PC-9 (cell line): ENCODE measurements at places on chromosomes 2 and 18. TPM values are rescaled to one million over a fixed set of nuclear protein-coding genes. Genes with fewer than 3 reads are reported as not detected.

Gene AFF3
- total RNA-seq: not detected in 2 replicates

- DNase-seq: no peak
Observed at GRCh38 chr2:164000176-164000575, 264.4 kb upstream of the FIGN start.

DNA sequence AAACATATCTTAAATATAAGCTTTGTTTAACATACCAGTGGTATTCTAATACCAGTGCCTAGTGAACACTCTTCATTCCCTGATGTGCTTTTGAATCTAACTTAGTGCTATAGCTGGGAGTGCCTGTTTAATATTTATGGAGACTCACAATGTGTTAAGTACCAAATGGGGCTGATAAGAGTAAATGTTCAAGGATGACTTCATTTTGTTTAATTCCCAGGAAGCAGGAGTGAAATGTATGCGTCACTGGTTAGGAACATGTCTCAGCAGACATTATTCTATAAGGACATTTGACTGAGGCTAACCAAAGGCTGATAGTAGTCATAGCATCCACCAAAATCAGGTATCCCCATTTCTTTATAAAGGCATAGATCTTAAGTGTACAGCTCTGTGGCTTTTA is 31.7 kb upstream of the LINC00305 start:
- no peak for DNase-seq

GRCh38 chr18:25123438-25124232 is 228.3 kb downstream of the ZNF521 start:
- no peak for DNase-seq

Gene SATB2
- total RNA-seq: 7.3 and 7.8 TPM in 2 replicates

Gene SIX3
- 1.4 TPM in 2 replicates for total RNA-seq

GRCh38 chr18:59268721-59269562 is 4.3 kb downstream of the RAX start:
- no peak for DNase-seq

GRCh38 chr2:224546926-224547325 is 38.2 kb downstream of the CUL3 start:
- DNase-seq: no peak

DNA sequence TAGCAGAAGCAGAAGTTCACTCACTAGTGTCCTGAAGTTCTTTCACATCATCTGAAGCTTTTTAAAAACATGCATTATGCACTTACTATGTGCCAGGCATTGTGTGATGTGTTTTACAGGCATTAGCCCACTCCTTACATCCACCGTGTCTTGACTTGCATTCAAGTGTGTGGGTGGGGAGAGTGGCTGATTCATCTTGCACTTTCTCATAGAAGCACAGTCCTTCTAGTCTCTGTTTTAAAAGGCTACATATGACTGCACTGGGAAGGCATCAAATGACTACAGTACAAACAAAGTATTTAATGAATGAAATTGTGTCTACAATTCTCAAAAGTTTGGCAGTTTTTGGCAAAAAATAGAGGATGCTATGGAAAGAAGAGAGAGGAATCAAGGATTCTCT is 21.6 kb upstream of the DSC3 start:
- no peak for DNase-seq

DNA sequence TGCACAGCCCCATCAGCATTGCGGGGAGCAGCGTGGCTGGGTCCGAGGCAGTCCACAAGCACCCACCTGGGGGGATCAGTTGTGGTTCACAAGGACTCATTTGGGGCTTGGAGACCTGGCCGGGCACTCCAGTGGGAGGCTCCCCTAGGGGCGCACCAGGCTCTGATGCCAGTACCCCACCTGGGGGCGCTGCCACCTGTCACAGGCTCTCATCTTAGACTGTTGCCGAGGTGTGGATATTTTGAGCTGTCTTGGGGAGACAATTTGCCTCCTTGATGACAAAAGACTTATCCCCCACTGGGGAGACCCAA is 3.0 kb downstream of the ADRA2B start:
- DNase-seq: no peak

Gene EMILIN1
- 0.83 and 1.6 TPM in 2 replicates for total RNA-seq

Gene MARCHF4
- 7.7 and 14.5 TPM in 2 replicates for total RNA-seq

Gene STK16
- 39.6 and 47.2 TPM in 2 replicates for total RNA-seq
